ENCODE measurements at places on chromosomes 1 and 21.

DNA sequence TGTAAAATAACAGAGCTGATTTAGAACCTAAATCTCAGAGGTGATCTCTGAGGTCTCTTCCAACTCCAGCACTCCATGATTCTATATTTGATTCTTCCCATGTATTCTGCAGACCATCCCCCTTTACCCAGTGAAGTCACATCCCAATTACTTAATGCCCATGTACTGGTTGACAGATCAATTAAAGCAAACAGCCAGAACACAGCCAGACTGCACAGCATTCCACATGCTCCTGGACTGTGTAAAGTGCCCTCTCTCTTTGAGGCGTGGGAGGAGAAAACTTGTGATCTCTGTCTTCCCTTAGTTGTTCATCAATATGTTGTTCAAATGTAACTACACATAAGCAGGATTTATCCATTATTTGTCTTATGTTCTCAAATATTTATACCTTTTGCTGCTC is 18.1 kb downstream of the NOS1AP start:
- DNase-seq, result no peak

GRCh38 chr1:155009221-155009711 is 6.7 kb downstream of the ZBTB7B start:
- DNase-seq, result no peak

DNA sequence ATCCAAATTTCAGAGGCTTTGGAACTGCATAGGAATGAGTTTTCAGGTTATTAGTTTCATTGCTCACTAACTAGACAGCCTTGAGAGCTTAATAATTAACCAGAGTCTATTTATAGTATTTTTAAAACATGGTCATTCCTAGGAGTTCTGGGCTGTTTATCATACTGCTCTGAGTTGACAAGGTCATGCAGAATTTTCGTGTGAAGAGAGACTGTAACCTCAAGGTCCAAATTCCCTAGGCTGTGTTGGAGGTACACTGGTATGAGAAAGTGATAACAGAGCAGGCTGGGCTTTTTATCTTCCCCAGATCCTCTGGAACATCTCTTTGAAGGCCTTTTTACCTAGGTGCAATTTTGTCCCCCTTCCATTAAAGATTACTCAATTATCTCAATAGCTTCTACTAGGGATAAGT is 736.3 kb downstream of the LTN1 start:
- DNase-seq, result no peak

- no peak for DNase-seq
Measured at GRCh38 chr1:180190091-180190490, 35.4 kb downstream of the QSOX1 start.

- DNase-seq, result no peak
Measured at GRCh38 chr1:30757352-30758120, at the start of gene LAPTM5. Gene LAPTM5, minus strand, starts transcription at chr1:30757774. Its CDS starts 29 bp downstream, at chr1:30757745.

- no peak for DNase-seq
Measured at GRCh38 chr1:48532976-48533375, 61.0 kb upstream of the SPATA6 start.

- DNase-seq, result no peak
Measured at GRCh38 chr1:82795508-82796149, 994.9 kb downstream of the ADGRL2 start.

DNA sequence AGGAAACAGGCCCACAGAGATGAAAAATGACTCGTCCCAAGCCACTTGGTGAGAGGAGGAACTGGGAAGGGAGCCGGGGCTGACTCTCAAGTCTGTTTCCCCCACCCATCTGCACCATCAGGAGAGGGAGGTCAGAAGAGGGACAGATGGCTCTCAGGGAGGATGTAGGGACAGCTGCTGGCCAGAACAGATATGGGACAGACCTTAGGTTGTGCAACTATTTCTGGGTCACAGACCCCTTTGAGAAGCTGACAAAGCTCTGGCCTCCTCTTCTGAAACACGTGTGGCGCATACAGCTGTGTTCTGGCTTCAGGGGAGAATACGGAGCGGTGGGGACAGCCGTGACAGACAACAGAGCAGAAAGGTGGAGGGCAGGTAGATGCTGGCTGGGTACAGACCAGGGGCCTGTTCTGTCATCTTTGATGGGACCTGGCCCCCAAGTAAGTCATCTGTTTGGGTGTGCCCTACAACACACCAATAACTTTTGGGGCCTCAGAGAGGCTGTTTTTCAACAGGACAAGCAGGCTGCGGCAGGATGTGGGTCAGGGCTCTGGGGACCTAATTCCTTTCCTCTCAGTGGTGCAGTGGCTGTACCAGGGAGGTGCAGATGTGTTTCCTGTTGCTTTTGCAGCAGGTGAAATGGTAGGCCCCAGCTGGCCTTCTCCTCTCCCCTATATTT is 7.3 kb downstream of the SH3BGRL3 start:
- no peak for DNase-seq

Data from activated CD4-positive, CD25-positive, alpha-beta regulatory T cell treated with anti-CD3 and anti-CD28 coated beads, Interleukin-2, amount 50 U/mL, for 16 hours (primary cell).